NCI-H526 (cell line): ENCODE measurements at places on chromosomes 5 and 9.

- no peak for DNase-seq
Measured at GRCh38 chr5:173612948-173613347, 3.5 kb downstream of the BOD1 start.

DNA sequence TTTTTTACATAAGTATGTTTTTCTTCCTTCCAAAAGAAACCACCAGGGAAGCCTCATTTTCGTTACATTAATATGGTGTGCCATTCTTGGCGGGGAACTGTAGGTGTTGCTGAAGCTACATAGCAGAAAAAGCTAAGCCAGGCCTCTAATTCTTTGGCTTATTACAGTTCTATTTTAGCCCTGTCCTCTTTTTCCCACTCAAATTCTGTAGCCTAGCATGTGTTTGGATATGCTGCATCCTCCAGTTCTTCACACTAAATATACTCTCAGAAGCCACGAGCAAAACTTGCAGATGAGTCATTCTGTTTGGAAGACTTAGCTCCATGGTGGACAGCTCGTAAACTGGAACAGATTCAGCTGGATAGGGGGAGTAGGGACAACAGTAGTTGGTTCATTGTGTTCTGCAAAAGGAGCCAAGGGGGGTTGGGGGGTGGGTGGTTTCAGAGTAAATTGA, 369.4 kb downstream of the TMEM161B start:
- DNase-seq: peak; percentile 3

DNA sequence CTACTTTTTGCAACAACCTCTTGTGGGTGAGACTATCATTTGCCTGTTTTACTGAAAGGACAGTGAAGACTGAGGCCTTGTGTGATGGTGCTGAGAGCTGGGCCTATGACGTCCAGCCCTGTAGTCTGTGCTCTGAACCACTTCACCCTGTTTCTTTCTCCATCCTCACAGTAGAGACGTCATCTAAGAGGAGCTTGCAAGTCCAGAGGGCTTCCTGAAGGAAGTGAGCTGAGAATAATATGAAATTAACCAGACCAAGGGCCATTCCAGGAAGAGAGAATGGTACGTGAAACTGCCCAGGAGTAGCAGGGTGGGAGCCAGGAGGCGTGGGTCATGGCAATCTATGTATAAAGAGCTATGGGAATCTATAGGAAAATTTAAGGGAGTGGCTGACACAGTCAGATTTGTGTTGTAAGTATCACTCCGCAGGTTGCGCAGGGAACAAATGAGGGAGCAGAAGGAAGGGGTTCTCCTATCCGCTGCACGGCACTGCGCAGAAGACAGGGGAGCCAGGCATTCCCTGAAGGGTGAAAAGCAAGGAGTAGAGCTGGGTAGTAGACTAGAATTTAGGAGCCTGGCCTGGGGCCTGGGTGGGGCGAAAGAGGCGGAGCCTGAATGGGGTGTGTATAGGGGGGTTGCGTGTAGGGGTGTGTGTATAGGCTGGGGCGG, 596 bp upstream of the FGFR4 start:
- peak; percentile 19 for DNase-seq

GRCh38 chr5:170223360-170223759, 9.4 kb upstream of the C5orf58 start:
- no peak for DNase-seq

- DNase-seq: peak; percentile 32
Measured at GRCh38 chr5:125227333-125228095, 481.1 kb upstream of the ZNF608 start.

GRCh38 chr5:83048277-83048676, 28.9 kb downstream of the TMEM167A start:
- no peak for DNase-seq

DNA sequence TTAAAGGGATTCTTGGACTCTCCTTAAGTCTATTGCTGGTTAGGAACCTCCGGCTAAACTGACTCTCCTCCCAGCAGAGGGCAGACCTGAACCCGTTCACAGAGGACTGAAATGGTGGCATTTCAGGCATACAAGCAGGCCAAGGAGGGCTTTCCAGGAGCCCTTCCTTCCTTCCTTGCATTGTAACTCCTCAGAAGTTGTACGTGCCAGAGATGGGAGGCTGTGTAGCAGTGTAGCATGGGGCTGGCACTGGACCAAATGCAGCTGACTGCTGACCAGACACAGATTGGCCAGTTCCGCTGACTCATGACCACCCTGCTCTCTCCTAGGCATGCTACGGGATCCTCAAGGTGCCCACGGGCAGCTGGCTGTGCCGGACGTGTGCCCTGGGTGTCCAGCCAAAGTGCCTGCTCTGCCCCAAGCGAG, 36.4 kb downstream of the JADE2 start:
- no peak for DNase-seq

GRCh38 chr5:106964132-106964531, 706.6 kb downstream of the EFNA5 start:
- DNase-seq: peak; percentile 35

- DNase-seq: no peak
Measured at GRCh38 chr5:159536646-159537045, 206.4 kb upstream of the IL12B start.

DNA sequence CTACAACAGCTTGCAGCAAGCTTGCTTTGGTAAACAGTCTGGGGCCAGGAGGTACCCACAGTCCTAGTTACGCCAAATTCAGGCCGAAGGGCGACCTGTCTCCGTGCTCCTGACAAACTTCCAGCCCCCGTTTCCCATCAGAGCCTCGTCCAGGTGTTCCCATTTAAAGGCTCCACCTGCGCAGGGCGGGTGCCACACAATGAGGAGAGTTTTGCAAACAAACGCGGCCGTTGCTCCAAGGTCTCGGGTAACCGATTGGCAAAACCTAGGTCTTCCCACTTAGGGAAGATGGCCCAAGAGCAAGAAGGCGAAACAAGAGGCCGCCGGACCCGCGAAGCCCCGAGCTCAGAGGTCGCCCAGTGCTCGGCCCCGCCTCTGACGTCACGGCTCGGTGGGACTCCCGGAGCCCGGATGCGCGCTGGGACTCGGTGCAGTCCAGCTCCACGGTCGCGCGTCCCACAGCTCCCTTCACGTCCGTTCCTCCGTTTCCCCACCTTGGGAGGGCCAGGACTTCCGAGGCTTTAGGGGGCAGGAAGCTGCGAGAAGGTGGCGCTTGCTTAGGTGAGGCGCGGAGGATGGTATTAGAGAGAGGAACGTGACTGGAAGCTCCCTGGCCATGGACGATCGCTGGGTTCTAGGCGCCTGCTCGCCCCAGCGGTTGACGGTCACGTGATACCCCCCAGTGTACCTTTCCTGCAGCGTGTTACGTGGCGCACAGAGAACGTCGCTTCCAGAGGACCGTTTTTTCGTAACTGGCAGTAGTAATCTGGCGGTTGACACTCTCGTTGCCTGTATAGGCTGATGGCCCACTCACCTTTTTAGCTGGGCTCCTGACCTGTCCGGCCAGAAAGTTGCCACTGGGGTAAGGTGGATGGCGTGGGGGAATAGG, 41.8 kb upstream of the KDM4C start:
- peak; percentile 49 for DNase-seq

GRCh38 chr9:131045300-131046092, 36.5 kb downstream of the LAMC3 start:
- no peak for DNase-seq

- no peak for DNase-seq
Measured at GRCh38 chr5:138969323-138970002, 94.3 kb upstream of the LRRTM2 start.

- no peak for DNase-seq
Measured at GRCh38 chr5:93154535-93154934, 426.5 kb downstream of the NR2F1-AS1 start.

- no peak for DNase-seq
Measured at GRCh38 chr9:71519098-71519696, 249.1 kb downstream of the CEMIP2 start.

DNA sequence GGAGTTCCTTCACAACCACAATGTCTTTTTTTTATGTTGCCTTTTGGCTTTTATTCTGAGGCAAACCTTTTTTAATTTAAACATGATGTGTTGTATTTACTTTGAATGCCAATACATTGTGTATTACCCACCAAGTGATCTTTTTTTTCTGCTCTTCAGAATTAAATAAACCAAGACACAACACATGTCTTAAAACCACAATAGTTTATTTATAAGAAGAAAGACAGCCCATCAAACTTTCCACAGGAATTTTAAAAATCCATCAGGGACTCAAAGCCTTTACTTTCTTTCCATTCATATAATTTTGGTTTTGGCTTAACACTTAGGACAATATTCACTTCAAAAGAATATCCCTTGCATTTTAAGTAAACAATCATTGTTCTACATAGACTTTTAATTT, 321.8 kb upstream of the MEF2C start:
- DNase-seq: no peak

- no peak for DNase-seq
Measured at GRCh38 chr5:96663608-96664007, 1.4 kb downstream of the CAST start.

DNA sequence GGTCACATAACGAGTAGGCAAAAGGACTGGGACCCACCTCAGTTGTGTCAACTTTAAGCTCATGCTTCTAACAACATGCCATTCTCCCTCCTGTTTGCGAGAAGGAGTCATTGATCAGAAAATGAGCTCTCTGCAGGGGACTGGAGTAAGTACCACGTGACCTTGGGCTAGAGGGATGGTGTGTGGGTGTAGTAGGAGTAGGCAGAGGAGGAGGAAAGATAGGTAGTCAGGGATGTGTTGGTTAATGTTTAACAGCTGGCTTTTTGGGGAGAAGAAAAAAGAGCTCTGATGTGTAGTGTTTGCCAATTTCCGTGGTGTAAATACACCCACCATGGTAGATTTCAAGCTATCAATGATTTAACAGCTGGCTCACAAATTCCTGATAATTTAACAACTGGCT, 160.3 kb upstream of the TBC1D2 start:
- DNase-seq: no peak

GRCh38 chr9:87040410-87041009, 93.2 kb upstream of the GAS1 start:
- DNase-seq: no peak

- no peak for DNase-seq
Measured at GRCh38 chr9:118281772-118282171, 577.6 kb downstream of the TLR4 start.

DNA sequence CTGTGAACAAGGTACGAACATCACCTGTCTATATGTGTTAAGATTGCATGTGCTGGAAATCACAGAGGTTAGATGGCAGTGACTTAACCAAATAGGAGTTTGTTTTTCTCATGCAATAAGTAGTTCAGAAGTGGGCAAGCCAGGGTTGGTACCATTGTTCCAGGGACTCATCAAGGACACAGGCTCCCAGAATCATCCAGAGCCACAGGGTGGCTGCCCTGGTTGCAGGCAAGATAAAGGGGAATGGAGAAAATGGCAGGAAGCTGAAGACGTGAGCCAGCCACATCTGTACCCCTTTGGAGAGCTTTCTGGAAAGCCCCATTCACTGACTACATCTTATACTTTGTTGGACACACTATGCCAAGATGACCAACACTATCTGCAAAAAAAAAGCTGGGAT, 126.0 kb upstream of the IL12B start:
- DNase-seq: no peak

DNA sequence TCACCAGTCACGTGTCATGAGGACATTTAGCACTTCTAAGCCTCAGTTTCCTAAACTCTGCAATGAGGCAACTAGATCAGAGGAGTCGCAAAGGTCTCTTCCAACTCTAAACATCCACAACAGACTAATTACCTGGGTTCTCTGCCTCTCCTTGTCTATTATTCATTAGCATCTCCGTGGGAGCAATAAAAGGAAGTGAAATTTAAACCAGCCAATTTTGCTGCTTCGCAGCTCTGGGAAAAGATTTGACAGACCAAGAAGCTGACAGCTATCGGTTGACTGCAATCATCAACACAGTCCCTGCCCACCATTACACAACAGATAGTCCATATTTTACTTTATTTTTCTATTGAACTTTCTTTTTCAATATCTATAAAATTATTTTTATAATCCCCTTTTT, 308.9 kb downstream of the NR2F1-AS1 start:
- DNase-seq: no peak

- no peak for DNase-seq
Measured at GRCh38 chr5:12017007-12017406, 112.8 kb upstream of the CTNND2 start.

DNA sequence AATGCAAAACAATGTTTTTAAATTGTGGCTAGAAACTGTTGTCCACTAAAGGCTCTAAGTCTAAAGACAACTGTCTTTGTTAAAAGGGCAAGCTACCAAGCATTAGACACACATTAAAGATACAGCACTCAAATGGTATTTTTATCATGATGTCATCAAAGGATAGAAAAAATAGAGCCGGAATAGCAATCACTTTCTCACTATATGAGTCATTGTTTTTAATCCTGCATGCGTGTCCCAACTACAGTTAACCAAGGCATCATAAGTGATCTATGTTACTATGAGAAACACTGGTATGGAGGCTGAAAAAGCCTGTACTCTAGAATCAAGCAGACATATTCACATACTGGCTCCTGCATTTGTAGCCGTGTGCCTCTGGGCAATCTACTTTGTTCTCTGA, 1.9 kb upstream of the PJA2 start:
- no peak for DNase-seq

DNA sequence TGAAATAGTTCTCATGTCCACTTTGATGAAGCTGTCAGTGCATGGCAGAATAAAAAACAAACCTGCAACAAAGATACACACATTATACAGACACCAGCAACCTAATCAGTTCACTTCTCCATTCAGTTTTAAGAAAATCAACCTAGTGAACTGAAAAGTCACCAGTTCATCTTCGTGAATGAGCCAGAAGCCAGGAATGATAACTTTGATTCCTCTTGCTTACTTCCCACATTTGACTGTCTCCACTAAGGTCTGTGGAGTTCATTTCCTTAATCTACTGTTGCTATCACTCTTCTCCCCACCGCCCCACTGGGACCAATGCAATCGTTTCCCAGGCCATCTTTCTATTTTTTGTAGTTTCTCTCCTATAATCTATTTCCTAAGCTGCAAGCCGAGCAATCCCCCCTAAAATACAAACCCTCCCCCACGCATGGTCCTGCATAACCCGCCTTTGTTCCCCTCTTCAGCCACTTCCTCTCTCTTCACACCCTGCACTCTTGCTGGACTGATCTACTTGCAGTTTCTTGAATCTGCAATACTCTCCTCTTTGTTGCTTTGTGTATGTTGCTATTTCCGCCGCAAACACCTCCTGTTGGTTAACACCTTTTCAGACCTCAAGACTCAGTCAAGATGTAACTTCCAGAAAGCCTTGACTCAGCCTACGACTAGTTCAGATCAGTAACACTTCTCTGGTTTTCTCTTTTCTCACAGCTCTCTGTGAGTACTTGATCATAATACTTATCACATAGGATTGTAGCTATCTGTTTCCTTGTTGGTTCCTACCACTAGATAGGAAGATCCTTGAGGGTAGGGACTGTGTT, 16.6 kb downstream of the STOM start:
- no peak for DNase-seq

GRCh38 chr9:120480707-120481106, 99.3 kb downstream of the CDK5RAP2 start:
- no peak for DNase-seq
